Pons (tissue), 1 donor: ENCODE measurements at places on chromosomes 1 and 21.

GRCh38 chr1:14015917-14016316, 315.9 kb downstream of the PRDM2 start:
- no peak for DNase-seq

GRCh38 chr1:97084546-97084945, 363.0 kb downstream of the PTBP2 start:
- no peak for DNase-seq

- no peak for DNase-seq
These were observed 94.4 kb downstream of the RASAL2 start for GRCh38 chr1:178188306-178188705.

DNA sequence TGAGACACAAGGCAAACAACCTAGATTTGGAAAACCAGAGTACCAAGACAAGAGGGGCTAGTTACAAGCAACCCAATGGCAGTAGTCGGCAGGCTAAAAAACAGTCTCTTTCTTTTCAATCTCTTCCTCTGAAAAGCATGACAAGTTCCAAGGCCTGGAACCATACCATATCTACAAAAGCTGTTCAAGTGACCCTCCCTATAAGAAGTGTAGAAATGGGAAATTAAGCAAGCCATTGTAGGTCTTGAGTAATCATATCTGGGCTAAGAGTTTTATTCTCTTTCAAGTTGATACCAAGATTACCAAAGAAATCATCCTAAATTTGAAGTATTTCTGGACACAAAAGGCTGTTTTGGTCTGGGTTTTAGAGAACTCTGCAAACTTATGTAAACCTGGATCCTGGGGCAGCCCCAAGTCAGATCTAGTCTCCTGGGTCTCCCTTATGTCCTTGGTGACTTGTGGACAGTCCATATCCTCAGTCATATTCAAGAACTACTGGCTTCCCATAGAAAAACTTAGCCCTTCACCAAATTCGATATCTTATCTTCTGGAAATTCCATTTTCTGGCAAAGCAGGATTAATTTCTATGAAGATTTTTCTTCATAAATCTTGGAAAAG, 24.7 kb downstream of the FMO3 start:
- DNase-seq, result no peak
